Right atrium auricular region (tissue), 2 donors: ENCODE measurements at places on chromosomes 2 and 18. TPM values are rescaled to one million over a fixed set of nuclear protein-coding genes. Genes with fewer than 3 reads are reported as not detected.

- H3K4me3 ChIP-seq = peak overlapping the region; percentile 98
- H3K36me3 ChIP-seq = no peaks in the 10 kb centered on the region
- no peaks in the 10 kb centered on the region for H3K4me1 ChIP-seq
- H3K27me3 ChIP-seq = no peaks in the 10 kb centered on the region
- peak overlapping the region; percentile 99 for H3K27ac ChIP-seq
Measured at GRCh38 chr2:55051026-55051866, 995 bp upstream of the RTN4 start.

- H3K27ac ChIP-seq = no peak overlapping the region
- H3K4me1 ChIP-seq = no peaks in the 10 kb centered on the region
- no peak overlapping the region for H3K4me3 ChIP-seq
- DNase-seq = no peak
- H3K27me3 ChIP-seq = no peaks in the 10 kb centered on the region
Measured at GRCh38 chr2:990970-991369, 40.3 kb downstream of the SNTG2 start.

DNA sequence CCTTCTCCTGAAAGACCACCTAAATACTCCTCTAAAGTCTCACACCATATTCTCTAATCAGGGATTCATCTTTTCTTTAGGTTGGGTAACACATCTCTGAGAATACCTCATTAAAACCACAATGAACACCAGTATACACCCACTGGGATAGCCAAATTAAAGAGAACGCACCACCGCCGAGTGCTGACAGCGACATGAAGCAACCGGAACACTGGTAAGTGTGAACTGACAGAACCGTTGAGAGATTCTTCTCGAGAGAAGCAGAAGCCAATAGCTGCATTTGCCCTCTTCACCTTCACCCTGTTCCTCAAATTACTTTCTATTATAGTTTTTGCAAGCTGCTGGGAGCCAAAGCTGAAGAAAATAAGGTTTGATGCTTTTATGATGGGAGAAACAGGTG is 318.5 kb downstream of the FBXO15 start:
- no peaks in the 10 kb centered on the region for H3K36me3 ChIP-seq
- H3K4me3 ChIP-seq = no peak overlapping the region
- no peaks in the 10 kb centered on the region for H3K4me1 ChIP-seq
- H3K27me3 ChIP-seq = no peaks in the 10 kb centered on the region

DNA sequence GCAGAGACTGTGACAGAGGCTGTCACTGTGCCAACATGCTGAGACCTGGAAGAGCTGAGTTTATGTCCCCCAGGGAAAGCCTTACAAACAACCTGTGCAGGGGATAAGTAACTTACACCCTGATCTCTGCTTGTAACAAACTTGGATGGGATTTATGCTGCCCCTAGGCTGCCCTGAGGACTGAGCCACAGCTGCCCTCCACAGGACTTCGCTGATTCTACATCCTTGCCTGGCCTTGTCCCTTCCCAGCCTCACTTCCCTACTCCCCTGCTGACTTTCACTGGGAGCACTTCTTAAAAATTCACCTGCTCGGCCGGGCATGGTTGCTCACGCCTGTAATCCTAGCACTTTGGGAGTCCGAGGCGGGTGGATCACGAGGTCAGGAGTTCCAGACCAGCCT is 45.9 kb upstream of the ASAP2 start:
- H3K36me3 ChIP-seq = no peaks in the 10 kb centered on the region
- no peaks in the 10 kb centered on the region for H3K27me3 ChIP-seq
- no peak for DNase-seq
- H3K4me3 ChIP-seq = no peak overlapping the region

- H3K4me1 ChIP-seq = no peaks in the 10 kb centered on the region
- H3K36me3 ChIP-seq = no peaks in the 10 kb centered on the region
- no peak overlapping the region for H3K27ac ChIP-seq
- no peak for DNase-seq
- no peaks in the 10 kb centered on the region for H3K27me3 ChIP-seq
- H3K4me3 ChIP-seq = no peak overlapping the region
Measured at GRCh38 chr2:69036926-69037325, 23.9 kb downstream of the ANTXR1 start.

DNA sequence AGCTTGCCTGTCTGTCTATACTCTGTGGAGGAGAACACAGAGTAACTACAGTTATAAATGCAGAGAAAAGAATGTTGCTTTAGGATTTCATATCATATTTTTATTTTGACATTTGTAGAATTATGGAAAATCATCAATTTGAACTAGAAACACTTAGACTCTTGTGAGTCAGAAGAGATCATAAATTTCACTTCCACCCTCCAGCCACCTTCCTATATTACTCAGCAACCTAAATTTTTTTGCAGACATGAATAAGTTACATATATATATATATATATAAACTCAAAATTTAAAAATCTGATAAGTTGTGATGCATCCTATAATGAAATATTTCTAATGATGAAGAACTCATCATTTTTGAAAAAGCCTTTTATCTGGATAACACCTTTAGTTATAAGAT is 172.3 kb downstream of the PIEZO2 start:
- no peak for DNase-seq
- H3K4me3 ChIP-seq = no peak overlapping the region
- no peaks in the 10 kb centered on the region for H3K36me3 ChIP-seq
- H3K27ac ChIP-seq = no peak overlapping the region
- no peaks in the 10 kb centered on the region for H3K4me1 ChIP-seq
- no peaks in the 10 kb centered on the region for H3K27me3 ChIP-seq

DNA sequence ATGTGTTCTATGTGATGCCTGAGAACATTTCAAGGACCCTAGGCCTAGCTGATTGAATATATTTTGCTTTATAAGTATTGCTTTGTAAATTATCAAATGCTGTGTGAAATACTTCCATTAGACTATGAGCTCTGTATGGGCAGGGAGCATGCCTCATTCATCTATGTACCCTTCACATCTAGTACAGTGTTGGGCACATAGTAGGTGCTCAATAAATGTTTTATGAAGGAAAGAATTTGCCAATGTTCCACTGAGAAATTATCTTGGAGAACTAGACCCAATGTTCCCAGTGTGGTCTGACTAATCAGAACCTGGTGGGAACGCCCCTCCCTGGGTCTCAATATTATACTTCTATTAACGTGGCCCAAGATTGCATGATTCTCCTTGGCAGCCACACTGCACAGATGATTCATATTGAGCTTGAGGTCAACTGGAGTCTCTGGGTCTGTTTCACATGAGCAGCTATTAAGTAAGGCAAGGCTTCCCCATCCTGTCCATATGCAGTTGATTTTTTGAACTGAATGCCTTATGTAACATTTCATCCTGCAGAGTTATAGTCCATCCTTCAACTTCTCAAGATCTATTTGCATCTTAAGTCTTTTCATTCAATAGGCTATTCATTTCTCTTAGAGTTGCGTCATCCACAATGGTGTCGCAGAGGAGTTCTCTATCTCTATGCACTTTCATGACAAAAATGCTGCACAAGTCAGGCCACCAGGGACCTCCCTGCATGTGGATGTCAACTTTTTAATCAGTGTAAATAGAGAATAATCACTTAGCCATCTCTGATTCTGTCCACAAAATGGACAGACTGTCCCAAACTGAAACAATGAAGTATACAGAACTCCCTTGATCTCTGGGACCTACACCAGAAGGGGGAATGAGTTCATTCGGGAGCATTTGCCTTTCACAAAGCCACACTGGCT is 257.6 kb downstream of the CYP26B1 start:
- no peaks in the 10 kb centered on the region for H3K4me1 ChIP-seq
- peak; percentile 86 for DNase-seq

DNA sequence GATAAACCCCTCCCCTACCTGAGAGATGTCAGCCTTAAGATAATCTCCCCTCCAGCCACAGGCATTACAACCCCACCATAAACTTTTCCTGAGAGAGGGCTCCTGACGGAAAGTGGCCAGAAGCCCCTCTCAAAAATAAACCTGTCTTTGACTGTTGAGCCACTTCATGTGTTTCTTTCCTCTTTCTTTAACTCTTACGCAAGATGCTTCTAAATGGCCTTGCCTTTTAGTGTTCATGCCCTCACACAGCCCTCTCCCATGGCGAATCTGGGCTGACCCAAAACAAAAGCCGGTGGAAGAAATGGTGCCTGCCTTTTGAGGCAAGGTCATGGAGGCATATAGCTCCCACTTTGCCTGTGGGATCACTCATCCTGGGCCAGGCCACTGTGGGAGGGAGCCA is 54.4 kb downstream of the NAPG start:
- H3K27ac ChIP-seq = no peak overlapping the region
- H3K27me3 ChIP-seq = no peaks in the 10 kb centered on the region
- DNase-seq = no peak
- no peaks in the 10 kb centered on the region for H3K4me1 ChIP-seq
- H3K36me3 ChIP-seq = no peaks in the 10 kb centered on the region

SH3BP4 gene
- total RNA-seq = 34.5 TPM

HOXD8 gene
- total RNA-seq = 1.1 TPM

DPY30 gene
- 40.8 TPM for total RNA-seq

SERPINB2 gene
- 2.3 TPM for total RNA-seq

INHA gene
- 1.0 TPM for total RNA-seq
